ENCODE measurements at places on chromosomes 5 and 9.

- DNase-seq, result no peak
Observed at GRCh38 chr9:123090956-123091355, 57.5 kb downstream of the GPR21 start.

- DNase-seq, result no peak
Observed at GRCh38 chr5:171946000-171946781, 60.2 kb downstream of the FBXW11 start.

DNA sequence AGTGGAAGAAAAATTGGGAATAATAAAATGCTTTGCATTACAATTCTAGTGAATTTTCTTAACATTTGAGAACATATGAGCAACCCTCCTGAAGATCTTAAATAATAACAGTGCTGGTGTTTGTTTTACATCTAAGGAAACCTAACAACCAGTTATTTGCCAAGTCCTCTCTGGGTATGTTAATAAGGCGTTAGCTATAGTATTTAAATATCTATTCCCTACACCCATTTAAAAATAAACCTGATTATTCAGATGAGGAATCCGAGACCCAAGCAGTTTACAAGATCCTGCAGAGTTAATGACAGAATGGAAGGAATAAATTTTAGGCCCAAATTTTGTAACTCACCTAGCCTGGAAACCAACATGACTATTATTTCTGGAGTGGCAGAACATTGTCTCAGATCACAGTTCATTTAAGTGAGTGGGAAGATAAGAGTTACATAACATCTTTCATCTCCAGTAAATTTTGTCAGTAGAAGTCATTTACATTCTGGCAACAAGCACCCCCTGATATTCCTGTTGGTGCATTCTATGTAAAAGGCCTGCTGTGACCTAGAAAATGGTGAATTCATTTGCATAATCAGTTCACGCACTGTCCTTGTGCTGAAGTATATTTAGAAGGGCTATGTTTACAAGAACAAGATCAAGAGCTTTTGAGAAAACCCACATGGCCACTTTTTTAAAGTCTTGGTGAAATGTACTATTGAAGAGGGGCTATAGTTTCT lies 148.2 kb downstream of the COX7C start:
- DNase-seq, result no peak

GRCh38 chr5:64201996-64202395 lies 36.4 kb downstream of the RNF180 start:
- no peak for DNase-seq

- no peak for DNase-seq
Observed at GRCh38 chr5:5784101-5784500, 361.6 kb downstream of the ICE1 start.

DNA sequence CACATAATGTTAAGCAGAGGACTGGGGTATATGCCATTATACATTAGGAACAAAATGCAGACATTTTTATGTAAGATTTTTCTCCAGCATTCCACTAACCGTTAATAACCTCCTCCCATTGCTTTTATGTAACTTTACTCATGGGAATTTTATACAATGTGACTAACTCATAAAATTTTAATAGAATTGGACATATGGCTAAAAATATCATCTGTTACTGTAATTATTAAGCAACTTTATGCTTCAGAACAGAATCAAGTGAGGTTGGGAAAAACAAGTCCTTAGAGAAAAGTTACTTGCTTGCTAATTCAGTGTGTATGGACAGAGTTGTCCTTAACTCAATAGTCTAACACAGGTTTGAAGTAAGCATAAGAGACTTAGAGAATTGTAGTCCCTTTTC lies 54.8 kb upstream of the PCSK1 start:
- DNase-seq, result no peak

DNA sequence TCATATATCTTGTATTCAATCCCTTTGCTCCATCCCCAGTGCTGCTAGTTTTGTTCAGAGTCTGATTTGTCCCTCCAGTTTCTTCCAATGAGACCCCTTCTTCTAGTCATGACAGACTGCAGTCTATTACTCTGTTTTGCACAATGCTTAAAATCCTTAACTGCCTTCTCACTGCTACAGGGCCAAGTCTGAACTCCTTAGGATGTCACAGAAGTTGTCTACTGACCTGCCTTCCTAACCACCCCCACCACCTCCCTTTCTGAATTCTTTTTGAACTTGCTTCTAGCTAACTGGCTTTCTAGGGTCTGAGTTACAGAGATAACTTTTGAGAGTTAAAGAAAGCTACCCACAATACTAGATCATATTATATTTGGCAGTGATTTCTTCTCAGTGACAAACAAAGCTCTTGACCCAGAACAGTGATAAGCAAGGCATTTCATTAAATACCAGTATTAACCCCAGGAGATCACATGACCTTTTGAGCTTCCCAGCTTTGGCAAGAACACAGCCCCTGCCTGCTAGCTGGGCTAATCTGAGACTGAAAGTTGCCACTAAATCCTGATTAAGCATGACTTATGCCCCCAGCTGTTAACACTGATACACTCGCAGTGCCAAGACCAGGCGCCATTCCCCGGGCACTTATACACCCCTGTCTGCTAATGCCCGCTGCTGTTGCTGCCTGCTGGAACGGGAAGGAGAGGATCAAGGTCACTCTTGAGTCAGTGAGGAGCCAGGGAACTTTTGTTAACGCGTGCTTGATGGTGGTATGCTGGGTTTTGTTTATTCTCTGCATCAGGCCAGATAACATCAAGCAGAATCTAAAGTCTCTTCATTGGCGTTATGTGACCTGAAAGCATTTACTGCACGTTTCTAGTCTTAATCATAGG lies 36.4 kb upstream of the ADAMTSL1 start:
- DNase-seq, result no peak

DNA sequence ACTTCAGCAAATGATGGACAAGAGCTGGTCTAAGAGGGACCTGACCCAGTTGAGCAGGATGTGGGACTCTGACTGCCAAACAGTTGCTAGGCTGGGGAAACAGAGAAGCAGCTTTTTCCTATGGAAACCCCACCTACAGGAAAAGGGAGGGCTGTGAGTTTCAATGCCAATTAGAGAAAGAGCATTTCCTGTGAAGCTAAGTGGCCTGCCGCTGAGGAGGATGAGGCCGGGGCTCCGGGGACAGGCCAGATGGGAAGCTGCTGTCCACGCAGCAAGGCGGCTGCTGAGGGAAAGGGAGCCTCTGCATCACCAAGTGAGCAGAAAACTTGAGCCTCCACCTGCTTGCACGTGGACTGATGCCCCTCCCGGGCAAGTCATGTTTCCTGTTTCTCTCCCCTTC lies at the start of gene PCDH12:
Gene PCDH12, minus strand, starts transcription at position 90 of the 400 bp plus-strand sequence. CDS start 351 bp downstream, outside the sequence.
- no peak for DNase-seq

DNA sequence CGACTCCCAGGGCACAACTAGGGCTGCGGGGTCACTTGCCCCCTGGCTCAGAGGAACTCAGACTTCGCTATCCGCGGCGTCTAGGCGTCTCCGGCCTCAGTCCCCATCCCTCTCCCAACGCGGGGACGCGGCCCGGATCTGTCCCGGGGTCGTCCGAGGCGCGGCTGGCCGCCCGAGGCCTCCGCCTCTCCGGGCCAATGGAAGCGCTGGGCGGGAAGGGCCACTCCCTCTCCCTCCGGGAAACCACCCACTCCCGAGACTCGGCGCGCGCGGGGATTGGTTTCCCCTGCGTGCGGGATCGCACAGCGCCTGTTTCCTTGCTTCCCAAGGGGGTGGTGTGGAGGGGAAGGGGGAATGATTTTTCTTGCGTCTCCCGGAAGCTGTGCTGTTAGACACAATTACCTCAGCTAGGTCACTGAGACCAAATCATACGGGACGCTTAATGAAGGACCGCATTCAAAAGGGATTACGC lies 38.3 kb downstream of the NR2F1 start:
- no peak for DNase-seq

DNA sequence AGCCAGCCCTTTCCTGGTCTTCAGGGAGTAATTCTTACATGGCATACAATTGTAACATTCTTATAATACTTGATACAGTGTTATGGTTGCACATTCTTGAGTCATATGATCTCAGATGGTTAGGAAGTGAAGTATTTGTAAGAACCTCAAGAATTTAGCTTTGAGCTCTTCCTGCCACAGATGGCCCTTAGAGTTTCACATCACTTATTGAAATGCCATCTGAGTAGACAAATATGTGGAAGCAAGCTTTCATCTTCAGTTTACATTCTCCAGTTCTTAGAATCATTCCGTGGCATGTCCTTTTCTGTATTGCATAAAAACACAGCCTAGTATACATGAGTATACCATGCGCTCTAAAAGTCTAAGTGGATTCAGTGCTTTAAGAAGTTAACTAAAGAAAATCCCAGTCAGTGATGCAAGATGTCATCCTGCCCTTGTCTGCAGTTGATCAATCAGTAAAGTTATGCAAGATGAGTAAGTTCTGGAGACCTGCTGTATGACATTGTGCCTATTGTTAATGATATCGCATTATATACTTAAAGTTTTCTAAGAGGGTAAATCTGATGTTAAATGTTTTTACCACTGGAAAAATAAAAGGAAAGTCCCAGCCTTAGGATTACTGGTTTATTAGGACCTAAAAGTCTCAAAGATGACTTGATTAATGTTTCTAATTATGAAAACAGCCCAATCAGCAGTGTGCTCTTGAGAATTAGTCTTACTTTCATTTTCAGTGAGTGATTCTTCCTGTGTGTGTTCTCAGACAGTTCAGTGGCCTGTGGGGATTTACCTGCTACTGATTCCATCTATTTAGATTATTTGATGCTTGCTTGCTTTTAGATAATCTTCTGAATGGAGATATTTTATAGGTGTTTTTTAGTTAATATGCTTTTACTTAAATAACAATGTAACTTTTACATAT lies 29.4 kb downstream of the RHOBTB3 start:
- DNase-seq, result no peak

DNA sequence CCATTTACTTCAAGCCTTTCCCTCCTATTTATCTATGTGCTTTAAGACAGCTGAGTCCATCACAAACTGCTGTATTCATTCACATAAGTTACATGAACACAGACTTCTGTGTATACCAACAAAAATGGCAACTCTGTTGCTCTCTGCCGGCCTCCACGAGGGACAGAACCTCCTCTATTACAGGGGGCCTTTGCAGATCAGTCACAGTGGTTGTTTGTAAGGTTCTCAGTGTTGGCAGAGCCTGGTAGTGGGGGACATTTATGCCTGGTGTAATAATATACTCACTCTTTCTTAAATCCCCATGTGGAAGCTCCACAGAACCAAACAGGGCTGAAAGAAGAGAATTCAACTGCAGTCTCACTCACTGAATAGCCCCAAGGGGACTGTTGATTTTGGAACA lies 76.5 kb downstream of the SLC1A1 start:
- DNase-seq, result no peak

DNA sequence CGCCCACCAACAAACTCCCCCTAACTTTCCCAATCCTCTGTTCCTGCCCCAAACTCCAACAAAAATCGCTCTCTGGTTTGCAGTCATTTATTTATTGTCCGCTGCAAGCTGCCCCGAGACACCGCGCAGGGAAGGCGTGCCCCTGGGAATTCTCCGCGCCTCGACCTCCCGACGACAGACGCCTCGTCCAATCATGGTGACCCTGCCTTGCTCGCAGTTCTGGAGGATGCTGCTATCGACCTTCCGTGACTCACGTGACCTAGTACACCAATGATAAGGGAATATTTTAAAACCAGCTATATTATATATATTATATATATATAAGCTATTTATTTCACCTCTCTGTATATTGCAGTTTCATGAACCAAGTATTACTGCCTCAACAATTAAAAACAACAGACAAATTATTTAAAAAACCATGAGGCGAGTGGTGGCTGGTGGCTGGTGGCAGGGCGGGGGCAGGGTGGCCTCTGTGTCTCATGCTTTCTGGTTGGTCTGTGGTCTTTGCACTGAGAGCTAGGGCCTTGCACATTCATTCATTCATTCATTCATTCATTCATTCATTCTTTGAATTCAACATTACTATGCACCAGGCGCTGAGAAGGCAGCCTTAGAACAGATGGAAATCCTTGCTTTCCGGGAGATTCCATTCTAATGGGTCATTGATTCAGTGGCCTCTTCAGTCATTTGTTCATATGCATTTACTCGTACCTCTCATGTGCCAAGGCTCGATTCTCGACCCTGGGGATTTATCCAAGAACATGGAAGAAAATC lies 37.9 kb downstream of the FGF18 start:
- DNase-seq, result no peak

- DNase-seq, result no peak
Observed at GRCh38 chr5:39650008-39650762, 225.4 kb upstream of the DAB2 start.

- DNase-seq, result no peak
Observed at GRCh38 chr9:37574241-37574721, 1.9 kb downstream of the FBXO10 start.

GRCh38 chr5:122311497-122311960 lies 508 bp upstream of the SNCAIP start:
- DNase-seq, result no peak

- DNase-seq, result no peak
Observed at GRCh38 chr9:122226142-122226757, 2.5 kb downstream of the LHX6 start.

- DNase-seq, result no peak
Observed at GRCh38 chr9:133477992-133478850, 678 bp downstream of the SLC2A6 start.

DNA sequence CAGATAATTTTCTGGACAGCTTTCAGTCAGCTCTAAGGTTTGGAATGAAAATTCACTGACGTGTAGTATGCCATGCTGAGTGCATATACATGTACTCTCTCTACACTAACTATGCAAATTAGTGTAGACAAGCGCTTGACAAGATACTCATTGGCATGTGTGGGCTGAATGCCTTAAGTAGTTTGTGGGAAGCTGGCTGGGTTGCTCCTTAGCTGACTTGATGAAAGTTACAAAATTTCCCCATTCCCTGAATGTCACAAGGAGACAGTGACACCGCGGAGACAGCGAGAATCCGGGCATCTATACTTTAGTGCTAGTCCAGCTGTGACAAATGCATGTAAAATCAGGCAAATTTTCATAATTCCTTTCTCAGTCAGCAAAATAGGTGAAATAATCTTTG lies 51.6 kb upstream of the C5orf46 start:
- no peak for DNase-seq

- DNase-seq, result no peak
Observed at GRCh38 chr5:157359356-157360055, 93.6 kb downstream of the CYFIP2 start.

DNA sequence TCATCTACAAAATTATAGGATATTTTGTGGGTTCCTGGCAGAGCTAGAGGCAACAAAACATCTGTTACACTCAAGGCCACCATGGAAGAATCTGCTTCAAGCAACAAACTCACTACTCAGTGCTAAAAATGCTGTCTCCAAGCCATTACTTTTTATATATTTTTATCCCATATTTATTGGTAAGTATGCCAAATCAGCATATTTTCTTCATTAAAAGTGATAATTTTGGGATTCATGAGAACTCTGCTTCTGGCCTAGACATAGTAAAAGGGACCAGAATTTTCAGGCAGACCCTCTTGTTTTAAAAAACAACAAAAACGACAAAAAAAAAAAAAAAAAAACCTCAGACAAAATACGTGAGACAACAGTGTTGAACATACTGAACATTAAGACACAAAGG lies 236.0 kb downstream of the EDIL3 start:
- no peak for DNase-seq
